ENCODE measurements at places on chromosomes 16 and 17.

DNA sequence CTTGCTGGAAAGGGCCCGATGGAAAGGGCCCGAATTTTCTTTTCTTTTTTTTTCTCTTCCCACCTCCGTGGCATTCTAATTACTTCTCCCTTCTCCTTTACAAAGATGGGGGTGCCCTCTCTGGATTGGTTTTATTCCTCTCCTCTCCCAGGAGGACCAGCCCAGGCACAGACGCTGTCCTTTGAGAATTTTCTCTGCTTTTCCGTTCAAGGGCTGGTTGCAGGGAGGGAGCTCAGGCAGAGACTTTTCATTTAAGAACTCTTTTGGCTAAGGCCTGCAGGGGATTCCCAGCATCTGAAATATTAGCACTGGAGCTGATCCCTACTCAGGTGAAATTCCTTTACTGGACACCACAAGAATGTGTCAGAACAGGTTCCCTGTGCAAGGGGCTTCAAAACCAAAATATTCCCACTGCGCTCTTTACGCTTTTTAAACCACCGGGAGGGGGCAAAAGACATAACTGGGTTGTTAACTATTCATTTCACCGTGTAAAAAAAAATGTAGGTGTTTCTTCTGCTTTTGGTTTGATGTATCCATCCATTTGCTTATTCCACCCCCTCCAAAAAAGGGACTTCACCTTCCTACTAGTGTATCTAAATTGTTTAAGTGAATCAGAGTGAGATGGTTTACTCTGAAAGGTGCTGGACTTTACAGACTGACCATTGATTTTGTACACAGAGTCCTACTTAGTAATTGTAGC is 1.4 kb downstream of the NFAT5 start:
- no peak for DNase-seq

GRCh38 chr17:46948544-46948943 is 25.6 kb downstream of the GOSR2 start:
- no peak for DNase-seq

DNA sequence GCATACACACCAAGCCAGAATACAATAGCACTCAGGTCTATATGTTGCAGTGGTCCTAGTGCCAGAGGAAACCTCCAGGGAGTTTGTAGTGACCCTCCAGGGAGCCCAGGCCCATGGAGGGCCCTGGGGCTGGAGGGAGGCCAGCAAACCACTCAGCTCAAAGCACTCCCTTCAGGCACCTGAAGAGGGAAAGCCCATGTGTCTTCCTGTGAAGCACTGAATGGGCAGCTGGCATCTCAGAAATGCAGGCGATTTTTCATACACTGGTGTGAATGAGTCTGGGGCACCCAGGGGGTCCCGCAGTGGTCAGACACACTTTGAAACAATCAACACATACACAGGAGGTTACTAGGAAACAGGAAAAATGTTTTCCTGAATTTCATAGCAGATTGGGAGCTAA is 12.8 kb downstream of the TBC1D26 start:
- DNase-seq = peak; percentile 42

DNA sequence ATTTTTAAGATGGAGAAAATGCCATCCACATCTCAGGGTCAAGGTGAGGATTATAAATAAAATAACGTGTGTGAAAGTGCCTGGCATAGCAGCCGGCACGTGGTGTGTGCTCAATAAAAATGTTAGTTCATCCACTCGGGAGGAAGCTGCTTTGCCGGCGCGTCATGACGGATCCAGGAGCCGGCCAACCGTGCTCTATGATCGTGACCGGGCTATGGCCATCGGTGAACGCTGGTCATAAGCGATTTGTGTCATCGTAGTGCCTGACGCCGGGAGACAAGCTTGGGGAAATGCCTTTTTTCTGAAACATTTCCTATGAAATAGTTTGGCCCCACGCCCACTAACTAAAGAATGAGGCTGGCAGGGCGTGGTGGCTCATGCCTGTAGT is 74.0 kb downstream of the CMC2 start:
- no peak for DNase-seq

DNA sequence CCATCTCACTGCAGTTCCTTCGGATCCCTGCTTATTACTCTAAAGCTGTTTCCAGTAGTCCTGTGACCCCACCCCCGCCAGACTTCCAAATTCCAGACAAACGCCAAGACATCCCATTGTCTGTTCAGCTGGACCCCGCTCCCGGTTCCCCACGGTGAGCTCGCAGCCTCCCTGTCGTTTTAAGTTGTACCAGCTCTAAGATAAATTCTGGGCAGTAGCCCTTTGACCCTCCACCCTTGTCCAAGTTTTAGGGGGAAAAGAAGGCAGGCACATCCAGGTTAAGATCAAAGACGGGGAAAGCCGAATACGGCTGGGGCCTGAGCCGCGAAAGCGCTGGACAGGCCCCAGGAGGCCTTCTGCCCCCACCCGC is 589 bp downstream of the ARL6IP1 start:
- DNase-seq = no peak

GRCh38 chr16:87492291-87492630 is 563 bp downstream of the ZCCHC14 start:
- DNase-seq = no peak

GRCh38 chr17:14755002-14755401 is 454.1 kb downstream of the HS3ST3B1 start:
- no peak for DNase-seq
